ENCODE measurements at places on chromosomes 6 and 20.

- DNase-seq: no peak
Observed at GRCh38 chr6:48889429-48889828, 573.6 kb downstream of the MMUT start.

GRCh38 chr20:37375227-37375626 is 29.3 kb downstream of the SRC start:
- DNase-seq: no peak

DNA sequence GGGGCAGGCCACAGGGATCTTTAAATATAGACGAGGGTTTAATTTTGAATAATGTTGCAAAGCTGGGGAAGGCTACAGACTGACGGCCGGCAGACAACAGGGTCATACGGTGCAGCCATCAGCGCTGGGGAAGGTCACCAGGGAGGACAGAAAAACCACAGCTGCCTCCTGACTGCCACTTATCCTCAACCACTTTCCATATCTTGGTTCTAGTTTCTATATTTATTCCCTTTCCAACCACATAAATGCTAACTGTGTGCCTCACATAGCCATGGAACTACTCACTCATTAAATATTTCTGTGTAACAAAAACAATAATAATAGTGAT is 85.7 kb upstream of the AGPAT4 start:
- DNase-seq: no peak

GRCh38 chr6:81683912-81684311 is 68.6 kb downstream of the TENT5A start:
- DNase-seq: peak; percentile 41

DNA sequence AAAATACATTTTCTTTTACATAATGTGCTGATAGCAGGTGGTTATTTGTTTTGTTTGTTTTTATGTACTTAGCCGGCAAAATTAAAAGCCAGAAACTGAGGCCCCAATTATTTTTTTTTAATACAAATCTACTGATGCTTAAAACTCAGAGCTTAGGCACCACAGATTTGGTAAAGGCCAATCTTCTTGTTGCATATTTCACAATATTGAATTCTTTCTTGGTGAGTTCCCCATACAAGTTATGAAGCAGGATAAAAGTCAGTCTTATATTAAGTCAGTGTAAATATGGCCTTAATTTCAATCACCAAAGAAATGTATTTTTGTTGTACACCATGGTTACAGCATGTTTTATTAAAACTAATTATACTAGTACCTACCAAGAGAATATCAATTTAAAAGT is 16.3 kb upstream of the ZDHHC14 start:
- no peak for DNase-seq

DNA sequence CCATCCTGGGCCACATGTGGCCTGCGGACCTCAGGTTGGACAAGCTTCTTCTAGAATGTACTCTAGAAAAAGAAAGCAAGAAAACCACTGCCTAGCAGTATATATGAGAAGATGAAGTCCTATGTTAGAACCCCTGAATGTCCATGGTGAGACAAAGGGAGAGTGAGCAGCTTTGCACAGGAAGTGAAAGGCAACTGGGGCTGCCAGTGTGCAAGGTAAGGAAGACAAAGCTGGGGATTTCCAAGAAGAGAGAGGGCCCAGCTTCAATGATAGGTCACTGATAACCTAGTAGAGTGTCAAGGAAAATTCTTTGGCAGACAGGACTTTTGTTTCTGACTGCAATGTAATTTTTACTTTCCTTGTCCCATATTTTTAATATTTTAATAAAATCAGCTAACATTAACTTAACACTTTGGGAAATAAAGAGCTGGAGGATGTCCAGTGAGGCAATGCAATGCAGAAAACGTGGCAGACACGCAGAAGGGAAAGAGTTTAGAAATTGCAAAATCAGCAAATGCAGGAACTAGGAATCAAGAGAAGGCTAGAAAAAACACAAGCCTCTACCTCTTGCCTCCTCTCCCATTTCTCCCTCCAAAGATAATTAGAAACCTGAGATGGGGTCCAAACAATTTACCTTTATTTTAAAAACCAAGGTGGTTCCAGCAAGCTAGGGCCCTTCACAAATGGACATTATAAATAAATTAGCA is 47.4 kb downstream of the CYP39A1 start:
- DNase-seq: no peak

- DNase-seq: no peak
Observed at GRCh38 chr20:1815502-1816085, 79.6 kb upstream of the SIRPA start.

- DNase-seq: peak; percentile 82
Observed at GRCh38 chr6:25138233-25138933, 140.8 kb upstream of the CARMIL1 start.

- DNase-seq: no peak
Observed at GRCh38 chr6:150992703-150993102, 127.2 kb downstream of the MTHFD1L start.

DNA sequence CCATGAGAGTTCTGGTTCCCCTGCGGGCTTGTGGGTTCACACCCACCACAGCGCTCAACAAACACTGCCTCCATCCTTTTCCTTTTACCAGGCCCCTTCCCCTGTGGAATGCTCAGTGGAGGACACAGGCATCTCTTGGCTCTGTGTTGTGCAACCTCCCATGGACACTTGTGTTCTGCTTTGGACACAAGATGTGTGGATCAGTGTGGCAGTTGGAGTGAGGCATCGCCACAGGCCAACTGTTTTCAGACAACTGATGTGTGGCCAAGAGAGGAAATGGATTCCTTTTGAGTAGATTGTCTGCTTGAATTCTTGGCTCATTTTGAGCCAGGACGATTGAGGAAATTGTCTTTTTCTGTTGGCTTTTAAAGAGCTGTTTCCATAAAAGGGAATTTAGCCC is 26.8 kb downstream of the CST8 start:
- no peak for DNase-seq

- DNase-seq: peak; percentile 22
Observed at GRCh38 chr6:130794738-130795137, 32.5 kb upstream of the SMLR1 start.

- peak; percentile 71 for DNase-seq
Observed at GRCh38 chr6:169800668-169801395, 49.4 kb downstream of the ERMARD start.

GRCh38 chr6:56434606-56435005 is 187.2 kb upstream of the COL21A1 start:
- DNase-seq: no peak

DNA sequence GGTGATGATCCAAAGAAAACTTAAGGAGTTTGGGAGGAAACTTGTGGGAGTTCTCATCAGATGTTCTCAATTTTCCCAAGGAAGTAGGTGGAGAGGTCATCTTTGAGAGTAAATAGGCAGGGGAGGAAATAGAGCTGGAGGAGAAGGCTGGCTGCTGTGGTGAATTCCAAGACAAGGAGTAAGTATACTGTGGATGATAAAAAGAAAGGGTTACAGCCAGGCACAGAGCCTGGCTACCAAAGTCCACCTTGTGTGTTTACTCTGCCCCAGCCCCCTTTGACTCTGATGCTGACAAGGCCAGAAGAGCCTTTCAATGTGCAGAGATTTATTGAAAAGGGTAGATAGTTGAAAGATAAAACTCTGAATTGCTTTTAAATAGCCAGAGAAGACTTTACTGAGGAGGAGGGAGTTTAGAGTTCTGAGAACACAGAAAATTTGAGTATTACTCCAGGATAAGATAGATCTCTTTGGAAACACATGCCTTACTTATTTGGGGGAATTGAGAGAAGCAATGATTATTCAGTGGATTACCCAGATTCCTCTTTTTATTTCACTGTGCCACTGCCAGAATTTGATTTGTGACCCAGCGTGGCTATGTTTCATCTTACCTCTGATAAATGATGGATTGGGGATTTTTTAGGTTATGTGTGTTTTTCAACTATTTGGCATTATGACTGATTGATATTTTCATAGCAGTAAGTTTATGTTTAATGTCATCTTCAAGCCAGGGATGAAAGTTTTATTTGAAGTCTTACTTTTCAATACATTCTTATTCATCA is 182.6 kb upstream of the JAG1 start:
- DNase-seq: no peak

- peak; percentile 16 for DNase-seq
Observed at GRCh38 chr6:7540595-7540994, 876 bp upstream of the DSP start.

DNA sequence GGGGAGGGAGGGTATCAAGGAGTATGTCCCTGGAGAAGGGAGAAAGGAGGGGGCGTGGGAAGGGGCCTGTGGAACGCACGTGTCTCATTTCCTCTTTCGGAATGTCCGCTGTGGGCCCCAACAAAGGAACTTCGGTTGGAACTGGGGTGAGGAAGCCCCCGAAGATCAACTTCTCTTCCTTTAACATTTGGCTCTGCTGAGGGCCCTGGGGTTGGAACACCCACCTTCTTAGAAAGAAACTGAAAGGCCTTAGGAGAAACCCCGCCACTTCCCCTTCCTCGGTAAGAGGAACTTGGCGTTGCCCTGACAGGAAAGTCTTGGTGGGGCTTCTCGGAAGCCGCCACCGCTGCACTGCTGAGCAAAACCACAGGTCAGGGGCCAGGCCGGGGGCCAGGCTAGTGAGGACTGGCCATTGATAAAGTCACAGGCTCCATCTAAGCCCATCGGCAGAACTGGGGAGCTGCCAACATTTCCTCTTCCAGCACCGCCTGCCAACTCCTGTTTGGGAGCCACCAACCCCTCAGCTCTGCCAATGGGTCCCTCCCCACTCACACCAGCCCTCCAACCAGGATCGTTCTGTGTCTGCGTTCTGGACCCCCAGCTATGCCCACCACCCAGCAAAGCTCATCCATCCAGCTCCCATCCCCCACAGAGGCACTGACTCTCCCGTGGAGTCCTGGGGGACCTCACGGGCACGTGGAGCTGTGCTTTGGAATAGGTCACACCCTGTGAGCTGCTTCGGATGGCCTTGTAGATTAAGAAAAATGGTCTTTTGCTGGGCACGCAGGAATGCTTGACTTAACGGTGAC is 44.8 kb downstream of the FGD2 start:
- DNase-seq: no peak

DNA sequence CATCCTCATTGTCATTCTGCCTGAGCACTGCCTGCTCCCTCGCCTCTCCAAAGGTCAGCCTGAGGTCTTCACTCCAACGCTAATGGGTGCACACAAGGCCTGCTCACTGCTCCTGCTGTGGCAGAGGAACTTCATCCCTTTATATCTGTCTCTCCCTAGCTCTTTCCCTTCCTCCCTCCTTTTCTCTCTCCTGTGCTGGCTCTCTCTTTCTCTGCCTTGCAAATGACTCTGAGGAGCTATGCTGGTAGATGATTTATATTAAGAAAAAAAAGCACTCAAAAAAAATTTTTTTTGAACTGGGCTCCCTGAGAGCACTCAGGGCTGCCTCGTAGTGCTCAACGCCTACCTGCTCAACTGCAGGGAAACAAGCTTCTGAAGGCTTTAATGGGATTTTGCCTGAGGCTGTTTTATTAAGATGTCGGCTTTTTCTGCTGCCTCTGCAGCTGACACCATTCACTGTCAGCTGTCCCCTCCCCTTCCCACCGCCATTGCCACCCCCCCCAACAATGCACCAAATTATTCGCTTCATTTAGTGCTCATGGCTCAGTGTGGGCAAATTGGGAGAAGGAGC is 137.7 kb upstream of the DEFB112 start:
- DNase-seq: no peak
